ENCODE measurements at places on chromosomes 1 and 21.

DNA sequence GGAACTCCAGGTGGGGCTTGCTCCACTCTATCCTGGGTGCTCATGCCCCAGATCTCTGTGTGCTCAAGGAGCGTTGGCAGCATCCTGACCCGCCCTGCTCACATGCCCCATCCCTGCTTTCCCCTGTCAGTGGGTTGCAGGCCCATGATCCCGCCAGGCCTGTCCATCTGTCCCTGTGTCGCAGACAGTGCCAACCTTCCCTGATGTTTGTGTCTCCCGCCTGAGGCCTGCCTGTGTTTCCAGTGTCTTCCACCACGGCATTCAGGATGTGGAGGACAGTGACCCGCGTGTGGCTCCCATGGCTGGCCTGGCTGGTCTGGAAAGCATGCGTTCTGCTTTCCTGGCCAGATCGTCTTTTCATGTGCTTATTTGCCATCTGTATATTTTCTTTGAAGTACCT is 82.9 kb downstream of the PCBP3 start:
- DNase-seq = no peak

DNA sequence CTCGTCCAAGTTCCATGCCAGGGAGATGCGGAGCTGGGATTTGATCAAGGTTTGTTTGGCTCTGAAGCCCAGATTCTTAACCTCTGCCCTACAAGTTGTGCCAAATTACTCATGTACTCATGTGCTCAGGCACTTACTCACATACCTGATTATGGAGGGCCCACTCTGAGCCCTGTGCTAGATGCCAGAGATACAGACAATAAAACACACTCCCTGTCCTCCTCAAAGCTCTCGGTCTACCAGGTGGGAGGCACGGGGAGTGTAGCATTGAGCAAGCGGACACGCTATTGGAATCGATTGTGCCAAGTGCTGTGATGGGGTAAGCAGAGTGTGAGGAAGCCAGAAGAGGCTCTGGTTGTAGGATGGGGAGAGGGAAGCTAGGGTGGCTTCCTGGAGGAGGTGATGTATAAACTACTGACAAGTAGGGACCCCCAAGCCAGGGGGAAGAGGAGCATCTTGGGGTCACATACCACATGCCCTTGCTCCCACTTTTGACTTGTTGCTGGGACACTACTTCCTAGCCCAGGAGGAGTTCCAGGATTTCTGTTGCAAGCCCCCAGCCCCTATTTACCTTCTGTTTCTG is 49.8 kb upstream of the IFNLR1 start:
- no peak for DNase-seq

DNA sequence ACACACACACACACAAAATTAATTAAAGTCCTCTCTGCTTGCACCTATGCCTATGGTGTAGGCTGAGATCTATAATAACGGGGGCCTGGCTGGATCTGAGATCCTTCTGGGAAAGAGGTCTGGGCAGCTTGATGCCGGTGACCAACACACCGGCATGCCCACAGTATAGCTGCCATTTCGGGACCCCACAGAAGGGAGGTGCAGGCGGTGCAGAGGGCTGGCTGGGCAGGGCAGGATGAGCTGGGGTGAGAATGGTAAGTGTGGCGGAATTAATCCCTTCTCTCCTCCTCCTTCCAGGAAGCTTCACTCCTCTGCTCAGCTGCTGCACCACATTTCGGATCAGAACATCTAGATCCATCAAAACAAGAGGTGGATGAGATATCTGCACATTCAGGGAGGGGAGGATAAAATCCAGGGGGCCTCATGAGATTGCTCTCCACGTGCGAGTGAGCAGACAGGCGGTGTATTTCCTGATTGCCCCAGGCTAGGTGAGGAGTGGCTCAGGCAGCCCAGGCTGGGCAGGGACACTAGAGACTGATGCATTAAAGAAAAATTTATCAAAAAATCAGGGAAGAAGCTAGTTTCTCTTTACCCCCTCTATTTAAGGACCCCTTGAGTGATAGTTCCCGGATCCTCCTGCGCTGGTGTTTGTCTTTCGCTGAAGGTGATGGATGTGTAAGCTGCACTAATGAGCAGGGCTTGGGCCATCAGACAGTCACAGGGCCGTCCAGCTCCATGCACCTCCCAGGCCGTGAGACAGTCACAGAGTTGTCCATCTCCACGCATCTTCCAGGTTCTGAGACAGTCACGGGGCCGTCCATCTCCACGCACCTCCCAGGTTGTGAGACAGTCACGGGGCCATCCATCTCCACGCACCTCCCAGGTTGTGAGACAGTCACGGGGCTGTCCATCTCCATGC is 449.9 kb downstream of the PTPRU start:
- DNase-seq = no peak

GRCh38 chr21:34936371-34936789 is 112.7 kb downstream of the RUNX1 start:
- no peak for DNase-seq

DNA sequence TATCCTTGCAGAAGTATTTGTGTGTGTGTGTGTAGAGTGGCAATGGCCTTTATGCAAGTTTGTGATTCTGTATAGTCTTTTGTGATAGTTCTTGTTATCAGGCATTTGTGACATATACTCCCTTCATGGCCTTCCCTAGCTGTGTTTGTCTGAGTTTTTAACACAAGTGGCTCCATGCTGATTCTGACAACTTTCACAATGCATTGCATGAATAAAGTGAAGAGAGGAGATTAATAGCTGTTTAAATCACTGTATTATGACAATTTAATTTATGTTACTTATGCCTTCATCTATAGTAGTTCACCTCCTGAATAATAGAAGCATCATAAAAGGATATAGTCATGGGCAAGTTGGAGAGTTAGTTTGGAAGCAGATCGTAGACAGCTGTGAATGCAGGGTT is 17.2 kb upstream of the MCOLN3 start:
- DNase-seq = no peak

GRCh38 chr1:172230526-172230925 is 190.0 kb upstream of the C1orf105 start:
- no peak for DNase-seq

DNA sequence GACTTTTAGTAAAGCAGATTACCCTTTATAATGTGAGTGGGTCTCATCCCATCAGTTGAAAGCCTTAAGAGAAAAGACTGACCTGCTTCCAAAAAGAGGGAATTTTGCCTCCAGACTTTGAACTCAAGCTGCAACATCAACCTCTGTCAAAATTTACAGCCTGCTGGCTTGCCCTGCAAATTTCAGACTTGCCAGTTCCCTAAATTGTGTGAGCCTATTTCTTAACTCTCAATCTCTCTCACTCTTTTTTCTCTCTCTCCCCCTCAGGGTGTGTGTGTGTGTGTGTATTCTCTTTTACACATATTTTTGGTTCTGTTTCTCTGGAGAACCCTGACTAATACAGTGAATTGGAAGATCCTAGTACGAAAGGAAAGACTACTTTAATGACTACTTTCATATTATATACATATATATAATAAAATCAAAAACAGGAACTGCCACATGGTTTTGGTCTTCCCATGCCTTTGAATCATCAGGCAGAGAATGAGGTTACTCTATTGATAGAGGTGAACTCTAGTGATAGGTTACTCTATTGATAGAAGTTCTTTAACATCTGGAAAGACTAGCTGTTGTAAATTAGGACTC is 6.4 kb downstream of the OR2C3 start:
- DNase-seq = no peak

- DNase-seq = no peak
These were observed 8.0 kb upstream of the NBL1 start for GRCh38 chr1:19636065-19636464.

DNA sequence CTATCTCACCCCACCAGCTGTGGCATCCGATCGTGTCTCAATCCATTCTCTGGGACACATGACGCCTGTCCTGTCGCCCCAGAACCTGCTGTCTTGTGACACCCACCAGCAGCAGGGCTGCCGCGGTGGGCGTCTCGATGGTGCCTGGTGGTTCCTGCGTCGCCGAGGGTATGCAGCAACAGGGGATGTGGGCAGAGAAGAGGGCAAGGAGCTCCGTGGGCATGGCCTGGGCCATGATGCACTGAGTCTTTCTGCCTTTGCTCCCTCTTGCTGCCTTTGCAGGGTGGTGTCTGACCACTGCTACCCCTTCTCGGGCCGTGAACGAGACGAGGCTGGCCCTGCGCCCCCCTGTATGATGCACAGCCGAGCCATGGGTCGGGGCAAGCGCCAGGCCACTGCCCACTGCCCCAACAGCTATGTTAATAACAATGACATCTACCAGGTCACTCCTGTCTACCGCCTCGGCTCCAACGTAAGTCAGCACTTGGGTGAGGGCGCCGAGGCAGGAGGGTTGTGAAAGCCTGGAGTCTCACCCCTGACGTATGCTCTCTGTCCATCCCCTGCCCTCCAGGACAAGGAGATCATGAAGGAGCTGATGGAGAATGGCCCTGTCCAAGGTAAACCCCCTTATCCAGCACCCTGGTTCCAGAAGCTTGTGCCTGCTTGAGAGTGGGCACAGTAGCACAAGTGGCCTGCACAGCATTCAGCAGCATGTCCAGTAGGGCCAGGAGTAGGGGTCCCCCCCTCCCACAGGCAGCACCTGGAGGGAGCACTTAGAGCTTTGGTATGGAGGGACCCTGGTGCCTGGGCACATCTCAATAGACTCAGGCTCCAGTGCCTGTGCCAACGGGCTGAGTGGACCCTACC is 8.8 kb downstream of the TINAGL1 start:
- DNase-seq = no peak

- DNase-seq = no peak
These were observed 160.5 kb downstream of the RASAL2 start for GRCh38 chr1:178254433-178254832.

All from activated CD4-positive, alpha-beta T cell treated with anti-CD3 and anti-CD28 coated beads, Interleukin-2, amount 50 U/mL, for 1 hour (primary cell).